Effector CD4-positive, alpha-beta T cell (primary cell): ENCODE measurements at places on chromosomes 5 and 9.

- no peak for DNase-seq
These were observed 9.4 kb downstream of the SLC38A9 start for GRCh38 chr5:55702598-55703345.

GRCh38 chr5:32445287-32445758, 783 bp upstream of the ZFR start:
- DNase-seq: no peak

GRCh38 chr5:59533730-59534108, 359.8 kb downstream of the PDE4D start:
- no peak for DNase-seq

- DNase-seq: no peak
These were observed 29.0 kb upstream of the CCDC112 start for GRCh38 chr5:115325296-115325959.

GRCh38 chr9:122015170-122015821, 77.8 kb downstream of the TTLL11 start:
- no peak for DNase-seq

GRCh38 chr5:143031781-143032580, 261.8 kb downstream of the ARHGAP26 start:
- DNase-seq: no peak

DNA sequence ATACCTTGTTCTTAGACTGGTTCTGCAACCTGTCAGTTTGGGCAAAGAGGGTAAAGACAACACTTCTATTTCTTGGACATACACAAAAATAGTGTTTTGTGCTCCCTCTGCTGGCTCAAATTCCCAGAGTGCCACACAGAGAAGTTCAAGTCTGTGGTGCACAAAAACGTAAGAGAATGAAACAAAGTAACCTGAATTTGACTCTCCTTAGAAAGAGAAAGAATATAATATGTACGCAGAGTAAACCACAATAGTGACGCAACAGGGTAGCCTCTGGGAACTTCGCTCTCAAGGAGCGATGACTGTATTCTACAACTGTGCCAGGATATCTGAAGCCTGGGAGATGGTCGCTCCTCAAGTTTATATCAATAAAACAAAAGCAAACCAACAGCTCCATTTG, 18.5 kb downstream of the DDX31 start:
- DNase-seq: no peak

DNA sequence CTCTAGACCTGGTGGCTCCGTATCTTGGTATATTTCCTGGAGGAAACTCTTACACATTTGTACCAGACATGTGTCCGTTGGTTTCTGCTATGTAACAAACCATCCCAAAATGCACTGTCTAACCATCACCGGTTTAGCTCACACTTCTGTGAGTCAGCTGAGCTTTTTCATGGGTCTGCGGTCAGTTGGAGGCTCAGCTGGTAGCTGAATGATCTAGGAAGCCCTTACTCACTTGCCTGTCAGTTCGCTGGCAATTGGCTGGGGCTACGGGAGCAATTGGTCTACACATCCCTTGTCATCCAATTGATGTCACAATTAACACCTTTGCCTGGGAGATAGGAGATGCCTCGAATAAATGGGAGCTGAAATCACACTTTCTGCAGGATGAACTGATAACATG, 11.6 kb upstream of the WHRN start:
- DNase-seq: no peak

DNA sequence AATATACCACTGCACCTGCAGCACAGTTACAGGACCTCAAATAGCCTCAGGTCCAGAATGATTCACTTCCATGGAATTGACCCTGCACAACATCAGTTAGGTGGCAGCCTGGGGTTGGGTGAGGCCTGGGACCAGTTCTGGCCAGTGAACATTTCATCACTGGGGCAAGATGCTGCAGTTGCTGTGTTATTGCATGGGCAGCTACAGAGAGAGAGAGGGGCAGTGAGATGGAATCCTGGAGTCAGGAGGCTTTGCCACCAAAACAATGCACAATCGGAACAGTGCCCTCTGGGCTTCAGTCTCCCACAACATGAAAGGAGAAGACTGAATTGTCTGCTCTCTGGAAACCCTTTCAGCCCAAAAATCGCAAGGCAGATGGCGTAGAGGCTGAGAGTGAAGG, 51.8 kb downstream of the SH3TC2 start:
- DNase-seq: no peak

DNA sequence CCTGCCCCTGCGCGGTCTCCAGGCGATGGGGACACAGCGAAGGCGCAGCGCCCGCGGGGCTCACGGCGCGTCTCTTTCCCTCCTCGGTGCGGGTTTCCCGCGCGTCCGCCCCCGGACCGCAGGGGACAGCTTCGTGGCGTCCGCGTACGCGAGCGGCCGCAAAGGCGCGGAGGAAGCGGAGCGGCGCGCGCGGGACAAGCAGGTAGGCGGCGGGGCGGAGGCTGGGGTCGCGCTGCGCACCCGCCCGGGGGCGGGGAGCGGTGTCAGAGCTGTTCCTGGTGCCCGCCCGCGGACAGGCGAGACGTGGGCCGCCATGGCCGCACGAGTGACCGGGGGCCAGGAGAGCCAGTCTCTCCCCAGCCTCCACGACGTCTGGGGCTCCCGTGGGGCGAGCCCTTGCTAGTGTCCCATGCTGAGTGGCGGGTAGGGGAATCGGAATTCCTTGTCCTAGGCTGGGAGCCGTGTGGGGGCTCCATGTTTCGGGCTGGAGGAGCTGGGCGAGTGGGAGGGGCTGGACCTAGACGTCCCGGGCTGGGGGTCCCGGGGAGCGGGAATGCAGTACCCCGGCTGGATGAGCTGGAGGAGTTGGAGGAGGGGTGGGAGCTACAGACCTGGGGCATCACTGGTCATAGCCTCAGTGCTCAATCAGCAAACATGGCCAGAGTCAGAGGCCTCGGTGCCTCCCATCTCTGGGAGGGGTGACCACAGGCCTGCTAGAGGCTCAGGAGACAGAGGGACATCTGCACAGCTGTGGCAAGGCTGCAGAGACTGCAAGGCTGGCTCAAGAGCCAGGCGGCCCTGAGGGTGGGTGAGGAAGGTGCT, 968 bp downstream of the NKD2 start:
- DNase-seq: no peak

DNA sequence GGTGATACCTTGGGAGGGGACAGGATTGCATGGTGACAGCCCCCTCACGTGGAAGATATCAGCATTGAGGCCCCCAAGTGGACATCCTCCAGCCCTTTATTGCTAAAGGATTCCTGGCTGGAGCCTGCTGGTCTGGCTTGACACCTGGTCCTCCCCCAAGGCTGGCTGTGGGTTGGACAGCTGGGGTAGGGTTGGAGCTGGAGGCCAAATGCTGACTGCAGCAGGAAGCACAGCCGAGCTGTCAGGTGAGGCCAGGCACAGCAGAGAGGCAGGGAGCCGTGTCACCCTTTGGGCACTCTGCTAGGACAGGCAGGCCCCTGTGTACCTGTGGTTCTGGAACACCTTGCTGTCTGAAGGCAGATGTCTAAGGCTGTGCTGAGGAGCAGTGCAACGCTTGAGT, 2.2 kb downstream of the CACFD1 start:
- DNase-seq: no peak

DNA sequence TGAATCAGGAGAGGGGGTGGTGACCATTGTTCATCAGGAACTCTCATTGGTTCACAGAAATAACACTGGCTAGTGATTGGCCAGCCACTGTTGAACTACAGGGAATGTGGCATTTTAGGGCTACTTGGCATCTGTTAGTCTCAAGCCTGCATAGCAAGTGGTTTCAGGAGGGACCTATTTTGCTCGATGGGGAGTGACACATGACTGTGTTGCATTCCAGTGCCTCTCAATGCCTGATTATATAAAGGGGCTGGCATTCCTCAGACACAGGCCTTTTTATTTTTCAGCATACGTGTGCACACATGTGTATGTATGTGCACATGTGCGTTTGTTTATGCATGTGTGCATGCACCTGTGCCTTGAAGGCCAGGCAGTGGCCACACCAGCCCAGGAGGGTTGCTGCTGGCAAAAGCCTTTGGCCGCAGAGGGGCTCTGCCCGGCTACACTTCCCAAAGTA, 23.2 kb downstream of the FGD3 start:
- DNase-seq: no peak
